Tibial artery (tissue), 4 donors: ENCODE measurements at places on chromosomes 2 and 18.

GRCh38 chr2:201500534-201500933 is 49.0 kb downstream of the STRADB start:
- DNase-seq: no peak

DNA sequence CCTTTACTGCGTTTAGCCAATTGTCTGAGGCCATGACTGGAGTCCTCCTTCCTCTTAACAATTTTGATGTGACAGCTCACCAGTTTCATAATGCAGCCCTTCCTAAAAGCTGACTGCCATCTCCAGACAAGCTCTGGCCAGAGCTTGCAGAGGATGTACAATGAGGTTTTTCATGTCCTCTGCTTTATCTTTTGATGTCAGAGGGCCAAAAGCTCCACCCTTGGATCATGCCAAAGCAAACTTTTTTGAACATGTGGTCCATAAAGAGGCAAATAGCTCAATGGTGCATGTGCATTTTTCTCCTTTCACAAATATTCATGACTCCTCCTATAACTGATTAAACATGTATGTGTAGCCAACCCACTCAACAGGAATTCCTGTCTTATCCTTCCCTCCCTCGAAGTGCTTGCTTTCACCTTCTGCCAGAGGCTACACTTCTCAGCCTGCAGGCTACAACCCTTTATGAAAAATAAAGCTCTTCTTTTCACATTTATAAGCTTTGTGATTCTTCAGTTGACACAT is 266.2 kb downstream of the FBXO15 start:
- no peak for DNase-seq

- no peak for DNase-seq
Measured at GRCh38 chr18:56891870-56892269, 240.7 kb downstream of the WDR7 start.

DNA sequence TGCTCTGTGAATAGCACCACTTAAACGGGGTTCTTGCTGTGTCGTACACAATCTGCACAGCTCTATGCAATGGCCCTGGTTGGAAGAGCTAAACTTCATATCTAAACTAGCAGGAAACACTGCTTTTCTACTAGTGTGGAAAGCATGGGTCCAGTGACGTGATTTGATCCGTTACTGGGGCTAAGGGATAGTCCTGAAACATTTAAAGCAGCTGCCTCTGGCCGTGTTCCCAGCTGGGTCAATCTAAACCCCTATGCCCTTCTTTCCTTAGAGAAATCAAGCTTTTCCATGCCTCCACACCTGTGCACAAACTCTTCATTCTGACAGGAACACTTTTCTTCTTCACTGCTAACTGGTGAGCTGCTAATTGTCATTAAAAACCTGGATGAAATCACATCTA is 5.4 kb upstream of the IGFBP5 start:
- no peak for DNase-seq

DNA sequence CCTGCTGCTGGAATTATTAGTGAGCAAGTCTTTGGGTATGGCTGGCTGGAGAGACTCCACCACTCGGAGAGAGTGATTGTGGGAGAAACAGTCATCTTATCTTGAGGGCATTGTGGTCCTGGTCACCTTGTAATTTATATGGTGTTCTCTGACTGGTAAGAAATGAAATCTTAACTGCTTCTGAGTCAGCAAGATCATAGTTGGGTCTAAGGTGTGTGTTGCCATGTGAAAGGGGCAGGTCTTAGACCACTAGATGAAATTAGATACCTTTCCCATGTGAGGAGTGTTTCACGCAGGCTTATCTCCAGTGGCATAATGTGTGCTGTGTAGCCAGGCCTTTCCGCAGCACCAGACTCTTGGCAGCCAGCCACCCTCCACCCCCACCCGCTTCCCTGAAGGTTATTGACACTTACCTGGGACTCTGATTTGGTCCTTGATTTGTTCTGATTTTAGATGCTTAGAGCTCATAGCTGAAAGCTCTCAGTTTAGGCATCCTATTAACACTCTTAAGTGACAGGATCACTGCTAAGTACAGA is 7.7 kb downstream of the MAPRE3 start:
- no peak for DNase-seq

DNA sequence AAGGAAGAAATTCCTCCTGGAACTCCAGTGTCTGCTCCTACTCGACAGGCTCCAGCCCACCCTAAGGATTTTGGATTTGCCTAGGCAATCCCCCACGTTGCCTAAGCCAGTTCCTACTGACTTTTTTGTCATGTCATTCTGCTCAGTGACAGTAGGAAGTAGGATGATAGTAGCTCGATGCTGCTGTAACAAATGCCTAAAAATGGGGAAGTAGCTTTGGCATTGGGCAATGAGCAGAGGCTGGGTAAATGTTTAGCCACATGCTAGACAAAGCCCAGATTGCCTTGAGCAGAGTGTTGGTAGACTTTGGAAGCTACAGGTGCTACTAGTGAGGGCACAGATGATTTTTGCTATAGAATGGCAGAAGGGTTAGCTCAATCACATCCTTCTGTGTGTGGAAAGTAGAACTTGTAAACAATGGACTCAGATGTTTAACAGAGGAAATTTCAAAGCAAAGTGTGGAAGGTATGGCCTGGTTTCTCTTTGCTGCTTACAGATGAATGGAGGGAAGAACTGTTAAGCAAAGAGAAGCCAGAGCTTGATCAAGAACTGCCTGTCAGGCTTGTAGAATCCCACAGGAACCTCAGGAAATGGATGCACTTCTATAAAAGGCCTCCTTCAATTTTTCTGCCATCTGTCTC is 154.8 kb downstream of the RNF144A start:
- no peak for DNase-seq

- no peak for DNase-seq
Measured at GRCh38 chr2:127528487-127528886, 2.2 kb upstream of the IWS1 start.

- no peak for DNase-seq
Measured at GRCh38 chr2:150425121-150425955, 62.1 kb downstream of the RND3 start.

- no peak for DNase-seq
Measured at GRCh38 chr2:179788104-179788503, 73.3 kb downstream of the ZNF385B start.

- no peak for DNase-seq
Measured at GRCh38 chr2:215401896-215402379, 33.9 kb downstream of the FN1 start.

GRCh38 chr2:11811036-11811654 is 64.7 kb downstream of the LPIN1 start:
- DNase-seq: no peak

- DNase-seq: no peak
Measured at GRCh38 chr18:148841-149240, 9.5 kb upstream of the USP14 start.

DNA sequence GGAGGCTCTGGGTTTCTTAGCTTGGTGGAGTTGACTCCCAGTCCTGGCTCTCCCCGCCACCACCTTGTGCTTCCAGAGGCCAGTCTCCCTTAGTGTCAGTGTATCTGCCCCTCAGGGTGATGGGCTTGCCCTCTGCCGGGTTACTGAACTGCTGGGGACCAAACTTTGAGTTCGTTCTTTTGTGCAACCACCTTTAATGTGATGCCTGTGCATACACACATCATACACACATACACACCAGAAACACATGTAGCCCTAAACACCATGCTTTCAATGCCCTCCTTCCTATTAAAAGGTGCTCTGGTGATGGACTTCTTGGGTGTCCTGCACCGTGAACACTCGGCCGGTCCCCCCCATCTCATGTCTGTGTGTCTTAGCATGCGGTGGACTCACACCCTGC is 315.1 kb upstream of the EPAS1 start:
- DNase-seq: no peak

DNA sequence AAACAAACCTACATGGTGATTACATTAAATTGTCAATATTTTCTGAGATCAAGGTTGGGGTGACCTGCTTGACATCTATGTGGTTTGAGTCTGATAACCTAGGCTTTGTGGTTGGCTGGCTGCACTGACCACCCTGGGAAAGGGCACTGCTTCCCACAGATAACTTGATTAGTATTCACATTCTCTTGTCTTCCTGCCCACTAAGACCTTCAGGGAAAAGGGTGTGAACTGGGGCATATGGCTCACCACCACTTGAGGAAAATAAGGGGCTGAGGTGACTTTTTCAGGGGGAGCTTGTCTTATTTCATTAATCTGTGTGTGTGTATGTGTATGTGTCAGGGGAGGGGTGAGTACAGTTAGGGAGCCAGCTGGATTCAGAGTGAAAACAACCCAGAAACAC is 1.5 kb downstream of the SMYD1 start:
- DNase-seq: no peak

DNA sequence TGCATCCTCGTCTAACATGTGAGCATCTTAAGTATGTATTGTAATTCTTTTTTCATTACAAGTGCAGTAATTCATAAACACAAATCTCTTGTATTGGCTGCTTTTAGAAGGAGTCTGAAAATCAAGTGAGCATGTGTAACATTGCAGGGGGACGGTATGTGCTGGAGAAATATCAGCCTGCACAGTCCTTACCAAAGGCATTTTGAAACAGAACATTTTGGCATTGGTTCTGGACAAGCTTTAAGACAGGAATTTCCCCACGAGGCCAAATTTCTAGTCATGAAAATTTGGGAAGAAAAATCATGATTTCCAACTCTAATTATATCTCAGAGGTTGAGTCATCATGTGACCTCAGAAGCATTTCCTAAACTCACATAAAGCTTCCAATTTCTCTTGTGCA is 24.7 kb upstream of the NRP2 start:
- DNase-seq: peak; percentile 41
